ENCODE measurements at places on chromosomes 1 and 21.

- no peak for DNase-seq
These were observed 420.9 kb downstream of the KIF26B start for GRCh38 chr1:245575710-245576109.

DNA sequence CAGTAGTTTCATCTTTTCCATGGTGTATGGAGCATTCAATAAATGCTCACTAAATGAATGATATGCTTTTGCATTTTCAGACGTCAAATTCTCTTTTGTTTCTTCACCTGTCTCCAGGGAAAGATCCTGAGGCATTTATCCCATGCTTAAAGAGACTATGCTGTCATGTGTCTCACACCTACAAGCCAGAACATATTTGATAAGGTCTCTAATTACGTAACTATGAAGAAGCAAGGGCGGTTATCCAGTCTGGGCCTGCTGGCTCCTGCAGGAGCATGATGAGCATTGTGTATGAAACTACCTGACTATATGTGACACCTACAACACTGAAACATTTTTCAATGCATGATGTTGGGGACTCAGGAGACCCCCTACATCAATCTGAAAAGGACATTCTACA, 51.8 kb downstream of the FBXO42 start:
- no peak for DNase-seq

DNA sequence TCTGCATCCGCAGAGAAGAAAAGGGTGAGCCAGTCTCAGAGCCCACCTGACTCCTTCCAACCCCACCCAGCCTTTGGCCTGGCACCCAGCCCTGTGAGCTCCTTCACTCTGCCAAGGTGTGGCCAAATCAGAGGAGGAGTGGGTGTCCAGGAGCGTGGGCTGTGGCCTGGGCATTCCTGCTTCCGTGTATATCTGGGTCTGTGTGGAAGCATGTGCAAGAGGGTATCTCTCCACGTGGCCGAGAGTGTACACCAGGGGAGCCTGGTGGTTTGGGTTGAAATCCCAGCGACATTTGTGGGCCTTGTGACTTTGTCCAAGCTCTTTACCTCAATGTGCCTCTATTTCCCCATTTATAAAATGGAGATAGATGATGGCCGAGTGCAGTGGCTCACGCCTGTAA, 29.8 kb downstream of the CDCP2 start:
- no peak for DNase-seq

DNA sequence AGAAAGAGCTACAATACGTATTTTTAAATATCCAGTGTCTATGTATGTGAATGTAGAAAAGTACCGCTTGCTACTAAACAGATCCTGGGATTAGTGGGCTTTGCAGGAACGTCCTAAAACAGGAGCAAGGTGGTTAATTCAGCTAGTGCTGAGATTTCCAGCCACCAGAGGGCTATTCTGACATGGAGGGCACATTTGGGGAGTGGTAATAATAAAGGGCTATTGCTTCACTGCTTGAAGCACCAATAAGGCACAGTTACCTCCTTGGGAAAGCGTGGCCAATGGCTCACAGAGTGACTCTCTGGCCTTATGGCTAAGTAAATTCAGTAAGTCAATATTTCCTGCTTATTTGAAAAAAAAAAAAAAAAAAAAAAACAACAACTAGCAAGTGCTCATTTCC, 152.4 kb downstream of the GABPA start:
- no peak for DNase-seq

GRCh38 chr1:1273209-1273511, 494 bp downstream of the UBE2J2 start:
- peak; percentile 35 for DNase-seq

DNA sequence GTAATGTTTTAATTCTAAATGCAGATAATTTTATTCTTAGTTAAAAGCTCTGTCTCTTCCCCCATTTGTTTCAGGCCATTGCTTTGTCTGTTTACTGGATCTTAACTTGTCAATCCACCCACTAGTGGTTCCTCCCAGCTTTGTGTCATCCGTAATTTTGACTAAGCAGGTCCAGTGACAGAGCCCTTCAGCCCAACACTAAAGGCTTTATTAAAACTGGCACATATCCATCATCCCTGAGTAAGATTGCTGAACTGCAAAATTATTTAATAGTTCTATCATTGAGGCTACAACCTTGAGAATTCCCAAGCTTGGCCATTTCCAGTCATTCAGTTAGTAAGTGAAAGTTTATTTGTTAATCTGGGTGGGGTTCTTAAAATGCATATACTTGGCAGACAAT, 96.7 kb downstream of the NGF start:
- DNase-seq = no peak

DNA sequence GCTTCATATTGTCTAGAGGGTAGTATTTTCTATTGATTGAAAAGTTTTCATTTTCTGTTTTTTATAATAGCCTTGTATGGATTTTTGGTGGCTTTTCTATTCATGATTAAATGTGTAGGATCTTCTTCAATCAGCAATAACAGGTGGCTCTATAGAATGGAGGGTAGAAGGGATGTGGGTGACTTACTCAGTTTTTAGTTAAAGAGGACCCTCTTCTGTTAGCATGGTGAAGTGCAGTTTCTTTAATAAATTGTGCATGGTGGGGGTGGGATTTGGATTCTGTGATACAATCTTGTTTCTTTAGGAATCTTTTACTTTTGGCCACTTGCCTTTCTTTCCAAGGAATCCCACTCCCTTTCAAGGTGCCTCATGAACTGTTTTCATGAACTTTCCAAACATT, 64.7 kb downstream of the SLC35A3 start:
- DNase-seq = peak; percentile 18

DNA sequence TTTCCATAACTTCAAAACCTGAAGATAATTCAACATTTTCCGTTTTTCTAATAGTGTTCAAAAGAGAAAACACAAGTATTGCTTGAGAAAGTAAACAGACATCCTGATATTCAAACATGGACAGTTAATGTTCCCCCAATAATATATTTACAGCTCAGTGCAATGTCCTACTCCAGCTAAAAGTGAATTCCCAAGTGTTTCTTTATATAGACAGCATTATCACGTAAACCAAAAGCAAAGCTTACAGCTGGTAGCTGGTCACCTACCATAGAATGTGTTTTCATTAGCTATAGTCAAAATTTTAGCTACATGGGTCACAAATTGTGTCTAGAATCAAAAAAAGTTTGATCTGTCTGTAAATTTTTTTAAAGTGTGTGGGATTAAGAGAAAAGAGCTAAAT, 34.9 kb downstream of the WLS start:
- DNase-seq = no peak

GRCh38 chr1:85571181-85571759, 9.3 kb upstream of the CCN1 start:
- no peak for DNase-seq

GRCh38 chr1:153991151-153991630, 629 bp downstream of the RPS27 start:
- peak; percentile 42 for DNase-seq

DNA sequence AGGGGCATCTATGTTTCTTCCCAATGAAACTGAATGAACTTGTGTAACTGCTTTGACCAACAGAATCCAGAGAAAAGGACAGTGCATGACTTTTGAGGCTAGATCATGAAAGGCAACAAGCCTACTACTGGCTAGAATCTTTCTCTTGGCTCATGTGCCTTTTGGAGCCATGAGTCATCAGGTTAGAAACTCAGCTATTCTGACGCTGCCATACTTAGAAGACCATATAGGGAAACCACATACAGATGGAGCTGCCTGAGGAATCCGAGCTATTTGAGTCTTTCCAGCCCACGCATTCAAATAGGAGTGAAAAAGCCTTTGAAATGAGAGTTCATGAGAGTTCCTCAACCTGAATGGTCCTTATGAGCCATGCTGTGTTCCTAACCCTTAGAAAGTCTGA, 738.5 kb upstream of the CHRM3 start:
- peak; percentile 19 for DNase-seq

DNA sequence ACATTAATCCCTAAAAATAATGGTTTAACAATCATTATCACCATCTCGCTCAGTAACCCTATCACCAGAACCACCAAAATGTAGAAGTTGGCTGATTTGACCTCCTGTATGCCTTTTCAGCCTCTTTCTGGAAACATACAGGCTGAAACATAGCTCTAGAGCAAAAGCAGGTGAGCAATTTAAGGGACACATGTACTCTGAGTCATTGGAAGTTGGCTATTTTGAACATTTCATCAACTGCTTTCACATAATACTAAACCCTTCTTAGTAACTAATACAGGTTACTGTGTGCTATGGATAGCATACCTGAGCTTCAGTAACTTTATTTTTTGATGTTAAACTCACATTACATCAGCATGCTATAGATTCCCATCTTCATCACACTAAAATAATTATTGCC, 19.8 kb upstream of the DDAH1 start:
- no peak for DNase-seq

DNA sequence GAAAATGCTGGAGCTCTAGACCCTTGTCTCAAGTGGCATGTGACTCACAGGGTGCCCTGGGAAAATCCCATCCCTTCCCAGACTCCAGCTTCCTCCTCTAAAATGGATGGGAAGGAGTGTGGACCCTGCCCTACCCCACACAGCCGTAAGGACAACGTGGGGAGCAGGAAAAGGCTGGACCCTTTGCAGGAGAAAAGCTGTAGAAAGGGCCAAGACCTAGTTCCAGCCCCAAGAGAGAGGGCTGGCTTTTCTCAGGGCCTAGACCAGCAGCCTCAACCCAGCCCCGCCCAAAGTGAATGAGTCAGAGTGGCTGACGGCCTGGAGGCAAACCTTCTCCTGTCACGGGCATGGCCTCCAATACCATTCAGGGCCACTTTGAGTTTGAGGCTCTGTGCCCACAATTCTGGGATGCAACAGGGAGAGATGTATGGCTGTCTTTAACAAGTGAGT, 1.1 kb downstream of the LAMB3 start:
- peak; percentile 92 for DNase-seq

- DNase-seq = peak; percentile 89
These were observed 1.9 kb downstream of the TTF2 start for GRCh38 chr1:117061986-117062415.

DNA sequence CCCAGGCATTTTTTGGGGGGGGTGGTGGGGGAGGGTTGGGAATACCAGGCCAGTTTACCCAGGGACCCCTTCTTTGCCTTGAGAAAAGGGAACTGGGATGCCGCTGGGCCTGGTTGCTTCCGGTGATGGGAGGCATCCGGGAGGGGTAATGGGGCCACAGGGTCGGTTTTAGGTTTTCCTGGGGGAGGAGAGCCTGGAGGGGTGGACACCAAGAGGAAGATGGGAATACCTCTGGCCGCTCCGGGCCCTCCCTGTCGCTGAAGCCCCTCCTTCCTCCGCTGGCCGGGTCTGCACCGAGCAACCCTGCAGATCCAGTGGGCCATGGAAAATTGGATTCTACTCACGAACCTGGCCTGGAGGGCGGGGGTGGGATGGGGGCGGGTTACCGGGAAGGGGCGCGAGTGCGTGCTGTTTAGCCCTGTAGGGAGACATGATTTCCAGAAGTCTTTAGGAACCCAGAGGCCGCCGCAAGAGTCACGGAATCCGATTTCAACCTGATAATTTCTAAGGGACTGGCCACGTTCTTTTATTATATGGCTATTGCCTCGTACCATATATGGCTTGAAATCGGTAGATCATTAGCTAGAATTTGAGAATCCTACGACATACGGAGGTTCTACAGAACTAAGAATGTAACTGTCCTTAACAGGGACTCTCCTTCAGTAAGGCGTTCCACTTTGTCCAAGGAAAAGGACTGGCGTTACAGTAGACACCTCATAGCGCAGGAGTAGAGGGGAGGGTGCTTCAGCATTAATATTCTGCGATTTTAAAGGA, 749 bp downstream of the AKIRIN1 start:
- no peak for DNase-seq

DNA sequence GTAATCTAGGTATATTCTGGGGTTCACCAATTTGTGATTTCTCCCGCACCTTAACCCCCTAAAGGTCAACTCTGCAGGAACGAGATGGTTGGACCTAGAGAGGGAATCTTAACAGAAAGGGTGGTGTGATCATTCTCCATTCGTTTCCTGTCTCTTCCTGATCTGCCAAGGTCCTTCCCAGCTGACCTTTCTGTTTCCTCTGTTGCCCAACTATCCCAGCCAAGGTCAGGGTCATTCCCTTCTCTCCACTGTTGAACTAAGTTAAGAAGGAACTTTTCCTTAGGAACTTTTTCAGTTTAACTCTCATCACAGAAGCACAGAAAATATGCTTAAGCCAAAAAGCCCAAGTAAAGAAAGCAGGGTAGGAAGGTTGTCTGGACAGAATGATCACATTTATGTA, 49.3 kb downstream of the KAZN start:
- no peak for DNase-seq

GRCh38 chr1:89637496-89637895, 4.6 kb downstream of the LRRC8C start:
- no peak for DNase-seq

GRCh38 chr1:183173828-183174227, 12.2 kb upstream of the LAMC2 start:
- no peak for DNase-seq

GRCh38 chr1:119489201-119489600, 17.8 kb upstream of the HSD3B1 start:
- no peak for DNase-seq

GRCh38 chr21:25039461-25040380, 567.6 kb downstream of the MRPL39 start:
- peak; percentile 27 for DNase-seq

DNA sequence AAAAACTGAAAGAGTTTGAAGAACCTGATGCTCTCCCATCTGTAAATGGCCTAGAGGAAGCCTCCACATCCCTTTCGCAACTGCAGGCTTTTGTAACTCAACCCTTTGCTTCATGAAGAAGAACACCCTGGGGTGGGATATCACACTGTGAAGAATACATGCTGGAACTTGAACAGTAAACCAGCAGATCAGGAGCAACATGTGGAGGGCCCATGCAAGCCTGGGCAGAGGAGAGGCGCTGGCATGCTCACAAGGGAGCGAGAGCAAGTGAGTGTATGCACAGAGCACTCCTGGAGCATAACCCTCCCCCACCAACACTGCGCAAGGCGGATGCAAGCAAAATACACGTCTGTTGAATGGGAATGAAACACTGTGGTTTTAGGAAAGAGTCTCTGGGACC, 24.6 kb upstream of the SPAG17 start:
- DNase-seq = no peak

DNA sequence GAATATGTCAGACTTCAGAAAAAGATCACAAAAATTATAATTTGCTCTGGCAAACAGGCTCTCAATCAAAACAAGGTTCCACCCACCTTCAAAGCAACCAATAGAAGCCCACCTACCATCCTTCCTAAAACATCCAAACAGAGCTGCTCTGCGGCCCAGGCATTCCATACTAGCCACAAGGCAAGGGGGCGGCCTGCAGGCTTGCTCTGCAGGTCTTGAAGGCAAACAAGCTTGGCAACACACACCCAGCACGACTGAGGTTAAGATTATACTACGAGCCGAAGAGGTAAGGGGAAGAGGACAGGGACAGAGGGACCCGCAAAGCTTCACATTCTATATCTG, 207.3 kb downstream of the SLC45A1 start:
- no peak for DNase-seq
